ENCODE measurements at places on chromosomes 4 and X. TPM values are rescaled to one million over a fixed set of nuclear protein-coding genes. Genes with fewer than 3 reads are reported as not detected.

DNA sequence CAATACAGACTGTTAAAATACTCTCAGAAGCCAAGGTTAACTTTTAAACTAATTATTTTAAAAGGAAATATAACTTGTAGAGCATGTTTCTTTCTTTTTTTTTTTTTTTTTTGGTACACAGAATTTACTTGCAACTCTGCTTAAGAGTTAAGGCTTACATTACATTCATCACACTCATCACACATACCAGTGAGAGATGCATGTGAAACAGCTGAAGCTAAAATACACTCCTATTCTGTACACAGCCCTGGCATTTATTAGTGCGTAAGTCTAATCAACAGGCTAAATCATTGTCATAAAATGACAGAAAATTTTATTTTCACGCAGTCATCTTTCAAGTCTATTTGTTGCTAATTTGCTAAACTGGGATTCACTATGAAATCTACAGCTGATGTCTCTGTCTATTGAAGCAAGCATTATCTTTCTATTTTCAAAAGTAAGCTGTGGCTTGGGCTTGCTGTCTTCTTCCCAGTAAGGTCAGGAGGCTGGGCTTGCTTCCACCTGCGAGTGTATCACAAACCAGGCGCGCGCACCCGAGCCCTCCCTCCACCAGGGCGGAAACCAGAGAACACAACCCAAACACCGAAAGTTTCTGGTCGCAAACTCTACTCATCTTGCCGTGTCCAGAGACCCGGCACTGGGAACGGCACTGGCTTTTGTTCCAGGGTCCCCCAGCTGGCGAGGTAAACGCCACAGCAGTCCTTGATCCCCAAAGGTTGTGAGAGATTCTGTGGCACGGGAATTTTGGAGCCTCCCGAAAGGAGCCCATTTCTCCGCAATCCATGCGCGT is 3.9 kb downstream of the MAML3 start:
- H3K4me3 ChIP-seq = peak overlapping the region; percentile 80
- peaks cover 13% of the 10 kb centered on the region for H3K4me1 ChIP-seq
- H3K36me3 ChIP-seq = no peaks in the 10 kb centered on the region
- no peaks in the 10 kb centered on the region for H3K27me3 ChIP-seq

DNA sequence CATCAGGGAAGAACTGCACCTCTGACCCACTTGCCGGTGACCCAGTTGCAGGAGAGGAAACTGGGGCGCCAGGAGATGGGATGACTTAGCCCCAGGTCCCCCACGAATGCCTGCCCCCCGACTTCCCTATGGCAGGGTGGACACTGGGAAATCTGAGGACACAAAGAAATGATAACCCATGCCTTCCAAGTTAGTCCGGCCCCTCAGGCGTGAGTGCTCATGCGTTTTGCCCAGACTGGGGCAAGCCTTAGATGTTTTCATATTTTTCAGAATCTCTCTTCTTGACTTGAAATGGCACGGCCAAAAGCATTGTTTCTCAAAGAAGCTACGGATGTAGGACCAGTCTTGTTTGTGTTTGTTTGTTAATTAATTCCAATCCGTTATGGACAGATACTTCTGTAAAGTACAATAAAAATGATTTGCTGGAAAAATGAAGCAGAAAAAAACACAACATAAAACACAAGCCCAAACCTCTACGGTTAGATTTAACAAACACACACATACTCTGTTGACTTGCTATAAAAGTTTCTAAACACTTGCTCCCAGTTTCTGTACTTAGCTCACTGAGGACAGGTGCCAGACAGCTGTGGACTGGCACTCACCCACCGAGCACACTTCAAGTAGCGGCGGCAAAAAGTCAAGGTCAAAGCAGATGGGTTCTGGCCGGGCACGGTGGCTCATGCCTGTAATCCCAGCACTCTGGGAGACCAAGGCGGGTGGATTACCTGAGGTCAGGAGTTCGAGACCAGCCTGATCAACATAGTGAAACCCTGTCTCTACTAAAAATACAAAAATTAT is 341.5 kb downstream of the BCOR start:
- H3K27ac ChIP-seq = peak overlapping the region; percentile 48
- no peak for DNase-seq
- no peak overlapping the region for H3K4me3 ChIP-seq
- H3K27me3 ChIP-seq = peaks cover 2% of the 10 kb centered on the region
- peaks cover 14% of the 10 kb centered on the region for H3K4me1 ChIP-seq

DNA sequence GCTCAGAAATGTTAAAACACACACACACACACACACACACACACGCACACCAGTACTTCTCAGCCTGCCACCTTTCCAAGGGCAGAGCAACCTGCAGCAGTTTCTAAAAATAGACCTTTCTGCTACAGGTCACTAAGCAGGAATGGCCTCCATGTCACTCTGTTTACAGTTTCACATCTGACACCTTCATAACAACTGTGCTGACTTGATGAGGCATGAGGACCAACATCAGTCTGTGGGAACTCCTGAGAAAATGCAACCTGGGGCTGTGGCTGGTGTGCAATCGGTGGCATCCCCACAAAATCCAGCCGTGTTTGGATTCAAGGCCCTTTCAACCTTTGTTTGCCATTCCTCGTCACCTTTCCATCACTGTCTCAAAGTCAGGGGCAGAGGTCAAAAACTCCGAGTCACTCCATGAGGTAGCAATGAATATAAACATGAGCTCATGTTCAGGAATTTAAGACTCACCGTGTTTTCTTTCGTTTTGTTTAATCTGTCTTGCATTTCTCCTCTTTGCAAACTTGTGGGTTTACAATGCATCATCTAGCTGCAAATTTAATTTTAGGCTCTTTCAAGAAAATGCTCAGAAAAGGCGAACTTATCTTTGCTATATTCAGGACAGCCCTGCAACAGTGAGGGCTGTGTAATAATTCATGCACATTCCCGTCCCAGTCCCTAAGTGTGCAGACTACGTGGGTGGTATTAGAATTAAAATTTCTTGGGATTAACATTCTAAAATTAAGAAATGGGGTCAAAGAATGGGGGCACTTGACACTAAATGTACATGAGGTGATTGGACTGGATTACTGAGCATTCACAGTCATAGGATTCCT is 135.3 kb downstream of the SHROOM3 start:
- H3K4me1 ChIP-seq = peaks cover 11% of the 10 kb centered on the region
- no peaks in the 10 kb centered on the region for H3K36me3 ChIP-seq
- DNase-seq = no peak
- H3K27me3 ChIP-seq = no peaks in the 10 kb centered on the region

The CDX4 gene
- total RNA-seq = not detected

DNA sequence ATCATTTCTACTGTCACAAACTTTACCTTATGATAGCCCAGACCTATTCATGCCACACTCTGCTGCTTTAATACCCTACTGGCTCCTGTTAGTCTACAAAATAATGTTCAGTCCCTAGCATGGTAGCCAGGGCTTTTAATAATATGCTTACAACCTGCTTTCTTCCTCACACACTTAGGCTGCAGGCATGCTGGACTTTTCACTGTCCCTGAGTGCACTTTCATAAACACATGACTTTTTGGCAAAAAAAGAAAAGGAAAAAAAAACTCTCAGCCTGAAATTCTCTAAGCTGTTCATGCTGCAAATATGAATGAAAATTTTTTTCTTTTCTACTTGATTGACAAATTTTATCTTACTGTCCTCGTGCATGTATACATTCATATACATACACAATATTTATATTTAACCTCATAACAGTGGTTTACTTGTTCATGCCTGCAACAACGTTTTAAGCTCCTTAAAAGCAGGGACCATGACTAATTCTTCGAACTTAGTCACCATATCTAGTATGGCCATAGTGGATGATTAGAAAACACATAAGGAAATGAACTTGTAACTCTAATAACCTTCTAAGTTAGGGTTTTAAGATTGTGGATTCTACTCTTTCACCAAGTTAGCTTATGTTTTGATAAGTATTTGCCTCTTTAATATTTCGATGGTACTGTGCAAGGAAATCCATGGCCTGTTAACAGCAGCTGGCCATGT is 229.5 kb downstream of the SPCS3 start:
- H3K4me1 ChIP-seq = no peaks in the 10 kb centered on the region
- no peak overlapping the region for H3K4me3 ChIP-seq
- H3K27me3 ChIP-seq = no peaks in the 10 kb centered on the region

DNA sequence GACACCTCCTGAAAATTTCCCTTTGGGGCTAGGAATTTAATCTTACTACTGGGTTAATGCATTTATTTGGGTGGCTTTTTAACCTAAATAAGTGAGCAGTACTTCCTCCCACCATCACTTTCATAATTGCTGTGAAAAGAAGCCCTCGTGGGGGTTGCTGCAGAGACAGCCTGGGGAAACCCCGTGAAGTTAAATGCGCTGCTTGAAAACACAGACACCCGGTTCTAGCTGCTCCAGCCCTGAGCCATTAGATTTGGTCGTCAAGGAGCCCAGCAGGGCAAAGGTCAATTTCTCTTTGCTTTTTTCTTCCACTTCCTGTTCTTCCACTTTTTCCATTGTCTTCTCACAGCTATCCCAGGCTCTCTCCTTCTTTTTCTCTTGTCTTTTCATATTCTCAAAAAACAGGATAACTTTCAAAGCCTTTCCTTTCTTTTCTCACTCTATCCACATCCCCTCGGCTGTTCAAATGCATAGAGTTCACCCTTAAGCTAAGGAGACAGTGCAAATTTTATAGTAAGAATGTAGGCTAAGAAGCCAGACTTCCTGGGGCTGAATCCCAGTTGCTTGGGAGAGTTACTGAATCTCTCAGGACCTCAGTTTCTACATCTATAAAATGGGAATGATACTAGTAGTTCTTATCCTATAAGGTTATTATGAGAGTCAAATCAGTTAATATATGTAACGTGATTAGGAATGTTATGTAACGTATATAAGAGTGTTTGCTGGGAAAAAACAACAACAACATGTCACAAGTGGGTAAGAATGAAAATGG is 91.5 kb upstream of the ZNF827 start:
- DNase-seq = no peak
- H3K4me1 ChIP-seq = no peaks in the 10 kb centered on the region
- H3K36me3 ChIP-seq = no peaks in the 10 kb centered on the region
- no peak overlapping the region for H3K4me3 ChIP-seq
- no peaks in the 10 kb centered on the region for H3K27me3 ChIP-seq
- no peak overlapping the region for H3K27ac ChIP-seq

- H3K27ac ChIP-seq = no peak overlapping the region
- H3K4me3 ChIP-seq = no peak overlapping the region
- no peaks in the 10 kb centered on the region for H3K4me1 ChIP-seq
- no peaks in the 10 kb centered on the region for H3K36me3 ChIP-seq
- H3K27me3 ChIP-seq = no peaks in the 10 kb centered on the region
Observed at GRCh38 chrX:31376408-31377022, 304.7 kb upstream of the FTHL17 start.

- H3K36me3 ChIP-seq = no peaks in the 10 kb centered on the region
- no peak for DNase-seq
- H3K27me3 ChIP-seq = no peaks in the 10 kb centered on the region
- peak overlapping the region; percentile 73 for H3K4me3 ChIP-seq
- peak overlapping the region; percentile 84 for H3K27ac ChIP-seq
Observed at GRCh38 chrX:15334561-15334960, 762 bp downstream of the PIGA start.

The HAND2 gene
- 0.54 TPM for total RNA-seq

The DUSP21 gene
- not detected for total RNA-seq

- no peaks in the 10 kb centered on the region for H3K36me3 ChIP-seq
- DNase-seq = no peak
- peak overlapping the region; percentile 95 for H3K4me3 ChIP-seq
- H3K27me3 ChIP-seq = no peaks in the 10 kb centered on the region
- H3K27ac ChIP-seq = peak overlapping the region; percentile 98
Observed at GRCh38 chr4:48340276-48340964, 909 bp upstream of the SLAIN2 start.

The ELF2 gene
- 27.8 TPM for total RNA-seq
